ENCODE measurements at places on chromosomes 12 and 14.

- DNase-seq, result no peak
These were observed 180.5 kb upstream of the HMGA2 start for GRCh38 chr12:65643595-65644386.

DNA sequence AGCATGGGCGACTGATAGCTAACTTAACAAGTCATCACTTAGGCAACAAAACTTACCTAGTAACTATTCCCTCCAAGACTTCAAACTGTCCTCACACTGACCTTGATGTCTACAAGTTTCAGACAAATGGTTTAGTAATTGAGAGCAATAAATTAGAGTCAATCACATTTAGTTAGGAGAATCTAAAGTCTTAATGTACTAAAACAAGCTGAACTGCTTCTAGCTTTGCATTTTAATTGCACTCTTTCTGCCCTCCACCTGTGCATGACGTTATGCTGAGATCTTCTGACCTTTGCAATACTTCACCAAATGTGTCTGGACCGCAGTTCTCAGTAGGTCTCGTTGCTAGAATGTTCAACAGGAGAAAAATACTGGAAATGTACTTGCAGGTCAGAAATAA lies 158.0 kb downstream of the PIK3C2G start:
- DNase-seq, result no peak

GRCh38 chr12:115491511-115492250 lies 785.8 kb downstream of the MED13L start:
- no peak for DNase-seq

GRCh38 chr12:52401926-52402325 lies 4.2 kb downstream of the KRT82 start:
- DNase-seq, result no peak

DNA sequence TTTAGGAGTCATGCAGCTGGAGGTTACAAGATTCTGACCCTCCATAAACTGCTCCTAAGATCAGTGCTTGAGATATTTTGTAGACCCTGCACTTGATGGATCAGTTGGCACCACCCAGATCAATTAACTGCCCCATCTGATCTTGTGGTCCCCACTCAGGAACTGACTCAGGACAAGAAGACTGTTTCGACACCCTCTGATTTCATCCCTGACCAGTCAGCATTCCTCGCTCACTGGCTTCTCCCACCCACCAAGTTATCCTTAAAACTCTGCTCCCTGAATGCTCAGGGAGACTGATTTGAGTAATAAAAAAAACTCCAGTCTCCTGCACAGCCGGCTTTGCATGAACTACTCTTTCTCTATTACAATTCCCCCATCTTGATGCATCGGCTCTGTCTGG lies 360.2 kb downstream of the GALC start:
- DNase-seq, result no peak

- peak; percentile 87 for DNase-seq
These were observed at the start of gene STAT6 for GRCh38 chr12:57111031-57111734. Gene STAT6 (minus strand): TSS chr12:57111362. CDS start chr12:57108278, 3,084 bp downstream.

DNA sequence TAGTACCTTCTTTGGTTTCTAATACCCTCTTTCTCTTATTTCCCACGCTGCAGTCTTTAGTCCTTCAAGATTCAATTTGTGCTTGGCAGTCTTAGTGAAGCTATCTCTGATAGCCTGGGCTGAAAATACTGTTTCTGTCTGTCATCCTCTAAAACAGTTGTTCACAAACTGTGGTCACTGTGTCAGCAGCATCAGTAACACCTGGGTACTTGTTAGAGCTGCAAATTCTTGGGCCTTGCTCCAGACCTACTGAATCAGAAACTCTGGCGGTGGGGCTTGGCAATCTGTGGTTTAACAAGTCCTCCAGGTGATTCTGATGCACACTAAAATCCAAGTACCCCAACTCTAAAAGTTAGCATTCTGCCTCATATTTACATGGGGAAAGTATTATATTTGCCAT lies 217.5 kb upstream of the SEL1L start:
- DNase-seq, result no peak

DNA sequence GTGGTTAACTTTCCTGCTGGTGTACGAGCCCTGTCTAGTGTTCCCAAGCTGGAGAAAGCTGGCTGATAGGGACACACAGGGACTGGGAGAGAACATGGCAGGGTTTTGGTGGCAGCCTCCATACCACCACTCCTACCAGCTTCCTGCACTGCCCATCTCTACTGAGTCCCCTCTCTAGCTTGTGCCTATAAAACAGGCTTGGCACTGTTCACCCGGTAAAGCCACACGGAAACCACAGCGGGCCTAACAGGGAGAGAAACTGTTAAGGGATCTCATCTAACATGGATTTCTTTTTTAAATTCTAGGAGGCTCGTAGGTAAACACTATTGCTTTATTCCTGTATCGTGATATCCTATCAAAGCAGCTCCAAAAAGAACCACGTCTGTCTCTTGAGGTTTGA lies 204.7 kb downstream of the TTC7B start:
- DNase-seq, result no peak

DNA sequence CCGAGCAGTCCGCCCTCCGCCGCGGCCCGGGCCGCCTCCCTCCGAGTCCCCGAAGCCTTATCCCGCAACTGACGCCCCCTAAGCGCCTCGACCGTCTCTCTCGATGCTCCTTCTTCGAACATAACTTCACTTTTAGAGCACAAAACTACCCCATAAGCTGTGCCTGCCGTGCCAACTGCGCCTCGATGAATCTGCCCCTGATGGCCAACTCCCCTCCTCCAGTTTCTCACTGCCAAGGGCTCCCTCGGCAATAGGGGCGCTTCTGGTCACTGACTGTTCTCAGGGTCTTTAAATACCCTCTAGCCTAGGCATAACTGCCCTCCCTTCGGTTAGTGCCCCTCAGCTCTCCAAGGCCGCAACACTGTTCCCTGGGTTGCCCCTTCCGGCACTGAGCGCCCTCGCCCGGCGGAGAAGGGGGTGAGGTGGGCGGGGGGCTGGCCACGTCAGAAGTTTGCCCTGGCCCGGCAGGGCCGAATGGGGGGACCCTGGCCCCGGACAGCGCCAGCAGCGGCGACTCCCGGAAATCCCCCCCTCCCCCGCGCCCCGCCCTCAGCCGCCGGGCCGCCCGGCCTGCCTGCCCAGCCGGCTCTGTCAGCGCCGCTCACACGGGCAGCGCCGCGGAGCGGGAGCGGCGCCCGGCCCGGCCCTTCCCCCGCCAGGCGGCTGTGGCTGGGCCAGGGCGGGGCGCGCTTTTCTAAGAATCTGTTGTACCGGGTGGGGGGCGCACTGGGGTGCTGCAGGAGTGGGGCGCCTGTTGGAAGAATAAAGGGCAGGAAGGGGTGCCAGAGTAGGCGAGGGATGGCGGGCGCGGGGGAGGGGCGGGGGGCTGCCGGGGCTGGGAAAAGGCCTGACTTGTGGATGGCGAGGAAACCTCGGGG lies 10.6 kb downstream of the RARG start:
- DNase-seq, result peak; percentile 80

- peak; percentile 54 for DNase-seq
These were observed 747 bp upstream of the DACT1 start for GRCh38 chr14:58637040-58637390.

Data from stomach (tissue), 19 donors.